ENCODE measurements at places on chromosomes 16 and 17.
A peak's percentile ranks its signal among the peaks of the same experiment; 100 is the strongest.

DNA sequence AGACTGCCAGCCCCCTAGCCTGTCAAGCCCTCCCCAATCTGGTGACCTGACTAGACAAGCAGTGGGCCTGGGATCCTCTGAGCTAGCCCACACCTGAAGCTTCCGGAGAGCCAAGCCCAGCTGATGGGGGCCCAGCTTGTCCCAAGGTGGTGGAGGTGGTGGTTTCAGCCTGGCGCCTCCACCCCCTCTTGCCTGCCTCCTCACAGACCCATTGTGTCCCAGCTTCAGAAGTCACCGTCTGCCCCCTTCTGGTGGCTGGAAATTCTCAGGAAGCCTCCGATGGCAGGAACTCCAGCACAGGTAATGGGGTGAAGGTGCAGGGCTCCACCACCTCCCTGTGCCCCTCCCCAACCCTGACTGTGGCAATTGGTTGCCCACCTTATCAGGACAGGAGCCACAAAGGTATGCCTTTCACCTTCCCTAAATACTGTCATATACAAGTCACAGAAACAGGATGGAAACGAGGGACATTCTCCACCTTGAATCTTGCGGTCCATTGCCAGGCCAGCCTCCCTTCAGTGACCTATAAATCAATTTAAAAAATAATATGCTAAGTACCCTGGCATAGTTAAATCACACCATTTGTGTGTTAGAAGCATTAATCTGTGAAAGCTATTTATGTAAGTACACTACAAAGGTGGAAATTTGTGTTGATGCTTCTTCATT, 66.0 kb upstream of the ZNF423 start:
- DNase-seq, result peak; percentile 10

GRCh38 chr17:3794557-3795389, 6.2 kb downstream of the ITGAE start:
- no peak for DNase-seq

- peak; percentile 56 for DNase-seq
These were observed 68.3 kb upstream of the BCAR1 start for GRCh38 chr16:75319513-75320411.

- DNase-seq, result no peak
These were observed 511.1 kb downstream of the CDH13 start for GRCh38 chr16:83137894-83138293.

DNA sequence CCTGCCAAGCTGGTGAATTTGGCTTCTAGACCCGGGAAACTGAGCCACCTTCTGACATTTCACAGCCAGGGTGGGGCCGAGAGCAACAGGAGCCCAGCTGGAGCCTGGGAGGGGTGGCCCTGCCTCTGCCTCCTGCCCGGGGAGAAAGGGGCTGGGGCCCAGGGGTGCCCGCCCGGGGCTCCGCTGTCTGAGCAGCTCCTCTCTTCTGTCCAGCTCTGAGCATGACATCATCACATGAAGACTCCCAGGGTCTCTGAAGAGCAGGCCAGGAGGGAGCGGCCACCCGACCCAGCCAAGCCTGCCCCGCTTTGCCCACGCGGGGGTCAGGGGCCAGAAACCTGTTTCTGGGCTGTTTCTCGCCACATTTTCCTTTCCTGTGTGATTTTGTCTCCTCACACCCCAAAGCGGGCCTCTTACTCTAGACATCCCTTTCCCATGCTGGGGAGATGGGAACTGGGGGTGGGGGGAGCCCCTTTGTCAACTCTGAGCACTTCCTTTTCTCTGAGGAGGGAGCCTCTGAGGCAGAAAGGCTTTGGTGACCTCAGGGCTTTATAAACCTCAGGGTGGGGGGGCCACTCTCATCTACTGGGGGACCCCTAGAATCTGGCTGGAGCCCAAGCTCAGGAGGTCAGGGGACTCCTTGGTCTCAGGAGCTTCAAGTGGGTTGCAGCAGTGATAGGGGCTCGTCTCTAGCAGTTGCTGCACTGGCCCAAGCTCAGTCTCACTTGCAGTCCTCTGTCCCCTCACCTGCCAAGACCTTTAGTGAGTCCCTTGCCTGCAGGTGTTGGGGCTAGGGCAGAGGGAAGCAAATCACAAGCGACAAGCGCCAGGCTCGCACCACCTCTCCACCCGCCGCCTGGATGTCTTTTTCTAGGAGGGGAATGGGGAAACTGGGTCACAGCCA, 7.6 kb downstream of the UBALD2 start:
- no peak for DNase-seq

- DNase-seq, result no peak
These were observed 79.0 kb downstream of the ANKRD11 start for GRCh38 chr16:89411335-89411850.

GRCh38 chr17:46882666-46883065, 31.3 kb downstream of the WNT9B start:
- no peak for DNase-seq

DNA sequence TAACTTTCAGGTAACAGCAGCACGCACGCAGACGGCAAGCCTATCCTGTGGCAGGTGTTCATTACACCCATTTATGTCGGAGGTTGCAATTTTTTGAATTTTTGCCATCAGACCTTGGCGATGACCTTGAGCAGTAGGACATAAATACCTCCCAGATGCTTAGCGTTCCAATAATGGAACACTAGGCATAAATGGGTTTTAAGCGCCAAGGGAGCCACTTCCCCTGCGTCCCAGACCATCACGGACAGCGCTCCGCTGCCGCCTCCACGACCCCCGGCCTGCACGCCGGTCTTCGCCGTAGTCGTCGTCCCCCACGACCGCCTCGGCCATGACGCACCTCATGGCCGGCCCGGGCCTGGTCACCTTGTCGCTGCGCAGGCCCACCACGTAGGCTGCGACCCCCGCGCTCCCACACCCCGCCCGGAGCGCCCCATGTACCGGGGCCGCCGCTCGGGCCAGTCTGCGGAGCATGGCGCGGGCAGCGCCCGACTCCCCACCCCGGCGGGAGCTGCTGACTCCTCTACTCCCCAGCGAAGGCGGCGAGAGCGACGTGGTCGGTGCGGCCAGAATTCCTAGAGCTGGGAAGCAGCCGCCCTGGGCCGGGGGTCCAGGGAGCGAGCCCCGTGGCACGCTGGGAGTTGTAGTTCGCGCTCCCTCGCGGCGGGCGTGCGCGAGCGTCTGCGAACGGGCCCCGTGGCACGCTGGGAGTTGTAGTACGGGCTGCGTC, 22.7 kb downstream of the TMEM235 start:
- DNase-seq, result peak; percentile 82

GRCh38 chr16:3618769-3619141, 7.3 kb upstream of the SLX4 start:
- peak; percentile 49 for DNase-seq

GRCh38 chr17:79797492-79798298, 818 bp upstream of the CBX8 start:
- DNase-seq, result no peak

Data from NCI-H226 (cell line).